HAP-1 (cell line): ENCODE measurements at places on chromosomes 5 and 9.

DNA sequence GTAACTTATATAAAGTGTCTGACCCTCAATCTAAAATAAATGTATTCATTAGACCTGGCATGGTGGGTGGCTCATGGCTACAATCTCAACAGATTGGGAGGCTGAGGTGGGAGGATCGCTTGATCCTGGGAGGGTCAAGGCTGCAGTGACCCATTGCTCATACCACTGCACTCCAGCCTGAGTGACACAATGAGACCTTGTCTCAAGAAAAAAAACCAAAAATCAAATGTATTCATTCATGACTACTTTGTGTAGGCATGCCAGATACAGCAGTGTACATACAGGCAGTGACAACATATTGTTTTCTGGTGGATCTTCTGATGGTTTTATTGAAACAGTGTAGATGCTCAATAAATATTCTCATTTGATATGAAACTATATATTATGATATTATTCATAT lies 201.0 kb downstream of the TRIM32 start:
- DNase-seq, result no peak

- no peak for DNase-seq
These were observed 7.8 kb upstream of the DTWD2 start for GRCh38 chr5:118996098-118996497.

DNA sequence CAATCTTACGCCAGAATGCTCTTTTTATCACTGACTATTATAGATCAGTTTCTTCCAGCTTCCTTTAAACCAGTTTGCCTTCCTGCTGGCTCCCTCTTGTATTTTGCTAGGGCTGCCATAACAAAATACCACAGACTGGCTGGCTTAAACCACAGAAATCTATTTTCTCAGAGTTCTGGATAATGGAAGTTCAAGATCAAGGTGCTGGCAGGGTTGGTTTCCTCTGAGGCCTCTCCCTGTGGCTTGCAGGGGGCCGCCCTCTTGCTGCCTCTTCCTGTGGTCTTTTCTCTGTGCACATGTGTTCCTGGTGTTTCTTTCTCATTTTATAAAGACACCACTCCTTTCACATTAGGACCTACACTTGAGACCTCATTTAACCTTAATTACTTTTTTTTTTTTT lies 6.8 kb upstream of the FXN start:
- no peak for DNase-seq

DNA sequence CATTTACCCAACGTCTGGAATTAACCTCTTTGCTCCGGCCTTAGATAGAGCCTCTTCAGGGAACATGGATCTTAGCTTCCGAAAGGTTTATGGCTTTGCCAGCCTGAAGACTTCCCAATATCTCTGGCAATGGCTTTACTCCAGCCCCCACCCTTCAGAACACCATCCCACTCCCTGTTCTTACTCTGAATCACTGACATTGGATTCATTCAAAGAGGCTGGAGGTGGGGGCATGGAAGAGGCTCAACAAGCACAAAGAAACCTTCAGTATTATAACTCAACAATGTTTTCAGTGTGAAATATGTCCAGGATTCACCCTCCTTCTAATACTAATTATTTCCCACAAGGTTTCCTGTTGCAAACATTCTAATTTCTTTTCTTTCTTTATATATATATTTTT lies 91.5 kb downstream of the ASTN2 start:
- DNase-seq, result no peak

- DNase-seq, result no peak
These were observed 2249.2 kb upstream of the C9orf72 start for GRCh38 chr9:29822458-29822857.

DNA sequence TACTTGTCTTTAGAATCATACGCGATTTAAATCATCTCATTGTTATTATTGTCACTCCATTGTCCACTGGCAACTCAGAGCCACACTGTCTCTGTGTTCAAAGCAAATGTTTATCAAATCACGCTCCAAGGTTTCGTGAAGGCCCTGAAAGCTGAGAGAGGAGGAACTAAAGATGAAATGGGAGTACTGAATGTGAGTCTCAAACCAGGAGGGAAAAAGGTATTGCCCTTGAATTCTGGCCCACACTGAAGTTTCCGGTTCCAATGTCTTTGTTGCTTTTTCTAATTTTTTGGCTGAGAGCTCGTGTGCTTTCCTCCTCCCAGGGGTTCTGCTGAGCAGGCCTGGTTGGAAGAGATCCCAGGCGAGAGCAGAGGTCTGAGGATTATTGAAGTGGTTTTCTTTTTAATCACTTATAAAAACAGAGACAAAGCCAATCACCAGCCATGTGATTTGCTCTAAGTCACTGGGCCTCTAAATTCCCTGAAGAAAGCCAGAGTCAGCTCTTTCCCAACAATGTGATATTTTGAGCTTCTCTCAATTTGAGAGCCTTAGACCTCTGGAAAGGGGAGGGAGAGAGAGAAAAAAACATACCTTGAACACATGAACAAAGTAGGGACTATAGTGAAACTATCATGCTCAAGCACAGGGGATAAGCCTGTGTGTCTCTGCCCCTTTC lies 420.8 kb upstream of the GRAMD2B start:
- DNase-seq, result no peak

DNA sequence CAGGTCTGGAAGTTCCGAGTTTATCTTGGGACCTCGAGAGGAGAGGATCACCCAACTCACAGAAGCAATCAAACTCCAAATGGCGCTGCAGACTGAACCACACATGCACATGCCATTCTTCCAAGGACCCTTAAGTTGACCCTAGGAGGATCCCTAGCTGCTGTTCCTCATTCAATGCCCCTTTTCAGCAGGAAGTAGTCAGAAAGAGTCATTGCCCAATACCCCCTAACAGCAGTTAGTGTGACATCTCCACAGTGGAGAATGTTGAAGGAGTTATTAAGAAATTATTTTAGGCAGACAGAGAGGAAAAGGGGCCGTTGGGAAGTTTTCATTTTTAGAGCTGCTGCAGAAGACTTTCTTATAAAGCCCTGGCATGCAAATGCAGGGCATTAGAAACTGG lies 229.9 kb upstream of the DAB2 start:
- DNase-seq, result no peak

GRCh38 chr5:107361945-107362344 lies 308.8 kb downstream of the EFNA5 start:
- DNase-seq, result no peak
